ENCODE measurements at places on chromosomes 13 and 19. TPM values are rescaled to one million over a fixed set of nuclear protein-coding genes. Genes with fewer than 3 reads are reported as not detected.

DNA sequence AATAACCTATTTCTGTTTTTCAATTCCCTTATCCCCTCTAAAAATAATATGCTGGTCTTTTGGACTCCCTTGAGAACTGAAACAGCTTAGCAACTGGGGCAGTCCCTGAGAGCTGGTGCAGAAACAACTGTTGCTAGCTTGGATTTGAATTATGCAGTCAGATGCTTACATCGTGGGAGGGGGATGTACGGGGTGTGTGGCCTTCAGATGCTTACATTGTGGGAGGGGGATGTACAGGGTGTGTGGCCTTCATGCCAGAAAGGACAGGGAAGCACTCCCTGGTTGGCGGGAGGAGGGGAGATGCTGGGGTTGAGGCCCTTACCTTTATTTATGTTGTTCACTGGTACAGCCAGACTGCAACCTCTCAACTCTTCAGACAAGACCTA is 25.6 kb downstream of the LRCH1 start:
- no peak for DNase-seq

- DNase-seq, result no peak
These were observed 1730.1 kb downstream of the SLITRK5 start for GRCh38 chr13:89401264-89401675.

- no peak for DNase-seq
These were observed 1043.2 kb downstream of the EFNB2 start for GRCh38 chr13:105492216-105492615.

DNA sequence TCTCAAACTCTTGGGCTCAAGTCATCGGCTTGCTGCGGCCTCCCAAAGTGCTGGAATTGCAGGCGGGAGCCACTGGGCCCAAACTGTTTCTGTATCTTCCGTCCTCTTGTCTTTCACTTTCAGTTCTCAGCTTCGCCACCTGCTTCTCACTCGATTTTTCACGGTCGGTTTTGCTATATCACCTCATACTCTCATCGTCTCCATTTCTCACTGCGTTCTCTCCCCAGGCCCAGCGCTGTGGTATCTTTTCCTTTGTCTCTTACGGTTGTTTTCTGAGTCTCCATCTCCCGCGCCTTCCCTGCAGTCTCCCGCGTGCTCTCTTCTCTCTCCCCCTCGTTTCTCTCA is 14.9 kb downstream of the SSC5D start:
- no peak for DNase-seq

The SLC25A41 gene
- 0.07 TPM for total RNA-seq

The KCNJ14 gene
- 0.39 TPM for total RNA-seq

The SOX21 gene
- total RNA-seq, result 0.07 TPM
